CD14-positive monocyte (primary cell): ENCODE measurements at places on chromosomes 6 and 20. TPM values are rescaled to one million over a fixed set of nuclear protein-coding genes. Genes with fewer than 3 reads are reported as not detected.

The GSTA3 gene
- polyA plus RNA-seq = not detected in 2 replicates

The DEFB124 gene
- not detected for polyA plus RNA-seq

The PRPF6 gene
- 47.7 TPM for polyA plus RNA-seq

DNA sequence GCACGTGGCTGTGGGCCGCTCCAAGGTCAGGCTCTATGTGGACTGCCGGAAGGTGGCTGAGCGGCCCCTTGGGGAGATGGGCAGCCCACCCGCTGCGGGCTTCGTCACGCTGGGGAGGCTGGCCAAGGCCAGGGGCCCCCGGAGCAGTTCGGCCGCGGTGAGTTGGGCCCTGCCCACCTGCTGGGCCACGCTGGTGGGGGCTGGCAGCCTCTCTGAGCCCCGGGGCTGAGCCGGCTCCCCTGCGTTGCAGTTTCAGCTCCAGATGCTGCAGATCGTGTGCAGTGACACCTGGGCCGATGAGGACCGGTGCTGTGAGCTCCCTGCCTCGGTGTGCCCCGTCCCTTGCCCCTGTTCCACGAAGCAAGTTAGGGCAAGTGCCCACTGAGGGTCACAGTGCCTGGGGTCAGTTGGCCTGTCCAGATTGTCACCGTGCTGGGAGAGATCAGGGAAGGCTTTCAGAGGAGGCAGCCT lies 27.1 kb downstream of the COL20A1 start:
- no peak overlapping the region for H3K4me3 ChIP-seq
- H3K4me1 ChIP-seq = no peaks in the 10 kb centered on the region
- no peak for DNase-seq
- H3K27me3 ChIP-seq = no peaks in the 10 kb centered on the region
- no peak overlapping the region for H3K27ac ChIP-seq

- H3K36me3 ChIP-seq = no peaks in the 10 kb centered on the region
- DNase-seq = no peak
- no peak overlapping the region for H3K4me3 ChIP-seq
- no peaks in the 10 kb centered on the region for H3K27me3 ChIP-seq
These were observed 9.0 kb downstream of the NFATC2 start for GRCh38 chr20:51533291-51534172.

- no peaks in the 10 kb centered on the region for H3K36me3 ChIP-seq
- no peak overlapping the region for H3K4me3 ChIP-seq
- no peaks in the 10 kb centered on the region for H3K27me3 ChIP-seq
- DNase-seq = no peak
These were observed 66.5 kb downstream of the NOX3 start for GRCh38 chr6:155389130-155389529.

GRCh38 chr6:109999740-110000139 lies 21.6 kb downstream of the GPR6 start:
- H3K27me3 ChIP-seq = no peaks in the 10 kb centered on the region
- no peaks in the 10 kb centered on the region for H3K36me3 ChIP-seq
- no peak for DNase-seq
- H3K27ac ChIP-seq = no peak overlapping the region
- no peak overlapping the region for H3K4me3 ChIP-seq
- H3K4me1 ChIP-seq = no peaks in the 10 kb centered on the region

GRCh38 chr6:151576633-151577032 lies 82.8 kb downstream of the CCDC170 start:
- no peaks in the 10 kb centered on the region for H3K27me3 ChIP-seq
- DNase-seq = no peak
- H3K27ac ChIP-seq = no peak overlapping the region
- H3K4me1 ChIP-seq = peaks cover 10% of the 10 kb centered on the region
- no peaks in the 10 kb centered on the region for H3K36me3 ChIP-seq

DNA sequence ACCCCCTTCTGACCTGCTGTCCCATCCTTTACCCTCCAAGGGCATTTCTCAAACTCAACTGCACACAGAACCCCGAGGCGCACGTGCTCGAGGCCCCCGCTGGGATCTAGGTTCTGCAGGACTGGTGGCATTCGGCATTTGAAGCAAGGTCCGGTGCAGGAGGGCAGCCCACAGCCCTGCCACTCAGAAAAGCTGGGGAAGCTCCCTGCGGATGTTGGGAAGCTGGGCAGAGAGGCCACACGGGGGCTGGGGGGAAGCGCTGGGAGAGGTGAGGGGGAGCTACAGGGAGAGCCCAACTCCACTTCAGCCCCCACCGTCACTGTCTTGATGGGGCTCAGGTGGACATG lies 51.2 kb upstream of the SLCO4A1 start:
- DNase-seq = no peak
- H3K4me3 ChIP-seq = no peak overlapping the region
- peaks cover 18% of the 10 kb centered on the region for H3K4me1 ChIP-seq
- no peak overlapping the region for H3K27ac ChIP-seq

DNA sequence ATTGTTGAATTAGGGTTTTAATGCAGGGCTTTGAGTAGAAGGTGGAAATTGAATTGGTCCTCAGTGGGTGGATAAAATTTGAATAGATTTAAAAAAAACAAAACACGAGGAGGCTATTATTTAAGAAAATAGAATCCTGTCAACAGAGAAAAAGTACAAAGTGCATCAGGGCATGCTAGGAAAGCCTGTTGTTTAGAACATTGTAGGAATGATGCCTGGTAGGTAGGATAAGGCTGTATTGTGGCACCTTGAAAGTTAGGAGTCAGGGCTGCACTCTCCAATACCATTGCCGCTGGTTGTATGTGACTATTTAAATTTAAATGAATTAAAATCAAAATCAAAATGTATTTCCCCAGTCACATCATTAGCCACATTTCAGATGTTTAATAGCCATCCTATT lies 363.9 kb downstream of the UTRN start:
- H3K27ac ChIP-seq = no peak overlapping the region
- H3K36me3 ChIP-seq = no peaks in the 10 kb centered on the region
- no peaks in the 10 kb centered on the region for H3K27me3 ChIP-seq
- no peak overlapping the region for H3K4me3 ChIP-seq
- DNase-seq = no peak

DNA sequence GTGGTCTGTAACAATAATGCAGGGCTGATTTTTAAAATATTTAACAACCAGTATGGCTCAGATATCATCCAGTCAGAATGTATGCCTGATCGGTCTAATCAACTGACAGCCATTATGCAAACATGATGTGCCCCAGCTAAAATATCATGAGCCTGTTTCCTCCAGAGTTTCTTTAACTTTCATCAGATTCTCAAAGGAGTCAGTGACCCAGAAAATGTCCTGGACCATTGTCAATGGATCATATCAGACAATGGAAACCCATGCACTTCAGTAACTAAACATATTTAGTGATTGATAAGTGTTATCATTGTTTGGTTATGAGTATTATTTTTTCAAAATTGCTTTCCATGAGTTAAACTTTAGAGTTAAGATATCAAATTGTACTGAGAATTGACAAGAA lies 173.5 kb downstream of the LMBRD1 start:
- no peaks in the 10 kb centered on the region for H3K36me3 ChIP-seq
- no peak for DNase-seq
- H3K27me3 ChIP-seq = no peaks in the 10 kb centered on the region
- H3K4me1 ChIP-seq = no peaks in the 10 kb centered on the region

DNA sequence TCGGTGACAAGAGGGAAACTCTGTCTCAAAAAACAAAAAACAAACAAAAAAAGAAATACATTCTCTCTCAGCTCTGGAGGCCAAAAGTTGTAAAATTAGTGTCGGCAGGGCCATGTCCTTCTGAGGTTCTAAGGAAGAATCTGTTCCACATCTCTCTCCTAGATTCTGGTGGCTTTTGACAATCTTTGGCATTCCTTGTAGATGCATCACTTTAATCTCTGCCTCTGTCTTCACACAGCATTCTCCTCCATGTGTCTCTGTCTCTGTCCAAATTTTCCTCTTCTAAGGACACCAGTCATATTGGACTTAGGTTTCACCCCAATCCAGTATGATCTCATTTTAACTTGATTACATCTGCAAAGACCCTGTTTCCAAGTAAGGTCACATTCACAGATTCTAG lies 9.1 kb downstream of the PPP2R5D start:
- H3K36me3 ChIP-seq = peaks cover 23% of the 10 kb centered on the region
- no peak overlapping the region for H3K27ac ChIP-seq
- H3K4me1 ChIP-seq = no peaks in the 10 kb centered on the region
- H3K4me3 ChIP-seq = no peak overlapping the region
- DNase-seq = no peak

DNA sequence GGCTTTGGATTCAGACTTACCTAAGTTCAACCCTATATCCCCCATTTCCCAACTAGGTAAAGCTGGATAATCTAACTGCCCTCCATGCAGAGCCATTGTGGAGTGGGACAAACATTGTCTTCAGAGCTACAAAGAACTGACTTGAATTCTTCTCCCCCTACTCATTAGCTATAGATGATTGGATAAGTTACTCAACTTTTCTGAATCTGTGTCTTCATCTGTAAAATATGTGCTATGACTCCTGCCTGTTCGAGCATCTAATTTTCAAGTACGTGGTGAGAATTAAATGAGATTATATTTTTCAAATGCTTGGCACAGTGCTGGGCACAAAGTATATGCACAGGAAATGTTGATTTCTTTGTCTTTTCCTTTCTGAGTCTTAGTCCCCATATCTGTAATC lies 240.3 kb upstream of the TCF21 start:
- H3K27me3 ChIP-seq = no peaks in the 10 kb centered on the region
- no peak overlapping the region for H3K27ac ChIP-seq
- no peaks in the 10 kb centered on the region for H3K36me3 ChIP-seq
- H3K4me3 ChIP-seq = no peak overlapping the region

DNA sequence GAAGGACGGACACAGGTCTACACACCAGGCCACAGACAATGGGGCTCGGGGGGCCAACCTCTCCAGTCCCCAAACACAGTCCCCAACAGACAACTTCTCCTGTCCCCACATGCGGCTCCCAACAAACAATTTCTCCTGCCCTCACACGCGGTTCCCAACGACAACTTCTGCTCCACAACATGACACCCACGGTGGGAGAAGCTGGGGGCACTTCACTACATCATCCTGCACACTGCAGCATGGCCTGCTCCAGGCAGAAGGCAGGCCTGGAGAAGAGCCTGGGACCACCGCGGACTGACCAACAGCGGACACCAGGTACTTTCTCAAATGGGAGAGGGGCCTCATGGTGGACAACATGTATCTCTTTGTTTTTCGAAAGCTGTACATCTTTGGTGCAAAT lies 6.7 kb downstream of the TAF4 start:
- peaks cover 32% of the 10 kb centered on the region for H3K4me1 ChIP-seq
- H3K27ac ChIP-seq = no peak overlapping the region
- no peak overlapping the region for H3K4me3 ChIP-seq
- no peaks in the 10 kb centered on the region for H3K27me3 ChIP-seq

- DNase-seq = no peak
- no peaks in the 10 kb centered on the region for H3K4me1 ChIP-seq
- no peaks in the 10 kb centered on the region for H3K36me3 ChIP-seq
- H3K4me3 ChIP-seq = no peak overlapping the region
- H3K27me3 ChIP-seq = no peaks in the 10 kb centered on the region
- no peak overlapping the region for H3K27ac ChIP-seq
These were observed 877.1 kb downstream of the HACE1 start for GRCh38 chr6:103982574-103982973.

GRCh38 chr6:150539568-150539967 lies 60.1 kb upstream of the PLEKHG1 start:
- H3K4me1 ChIP-seq = no peaks in the 10 kb centered on the region
- peaks cover 3% of the 10 kb centered on the region for H3K27me3 ChIP-seq
- DNase-seq = no peak
- H3K36me3 ChIP-seq = no peaks in the 10 kb centered on the region

DNA sequence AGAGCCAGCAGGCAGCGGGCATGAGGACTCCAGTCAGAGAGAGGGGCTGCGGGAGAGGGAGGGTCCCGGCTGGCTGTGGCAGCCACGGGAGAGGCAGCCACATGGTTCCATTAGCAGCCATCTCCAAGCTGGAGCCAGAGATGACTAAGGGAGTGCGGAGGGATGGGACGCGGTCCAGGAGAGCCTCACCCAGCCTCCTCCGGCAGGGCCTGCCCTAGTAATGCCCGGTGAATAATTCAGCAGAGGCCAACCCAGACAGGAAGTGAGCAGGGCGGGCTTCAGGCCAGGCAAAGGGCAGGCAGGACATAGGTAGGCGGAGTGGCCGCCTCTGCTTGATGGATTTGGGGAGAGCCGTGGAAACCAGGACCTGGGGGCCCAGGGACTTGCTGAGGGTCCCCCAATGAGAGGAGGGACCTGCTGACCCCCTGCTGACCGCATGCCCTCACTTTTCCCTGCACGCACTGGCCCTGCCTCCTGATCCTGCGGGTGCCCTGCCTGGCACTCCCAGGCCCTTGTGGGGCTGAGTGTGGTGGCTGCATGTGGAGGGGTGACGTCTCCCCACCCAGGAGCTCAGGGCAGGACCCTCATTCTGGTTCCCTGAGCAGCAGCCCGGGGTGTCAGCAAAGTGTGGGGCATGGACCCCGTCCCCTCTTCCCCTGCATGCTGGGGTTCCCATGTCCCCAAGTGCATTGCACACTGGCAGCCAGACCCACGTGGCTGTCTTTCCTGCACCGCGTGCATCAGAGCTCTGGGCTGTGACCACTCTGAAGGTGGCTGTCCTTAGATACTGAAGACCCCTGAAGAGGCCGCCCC lies 51.8 kb upstream of the SLCO4A1 start:
- H3K27ac ChIP-seq = no peak overlapping the region
- H3K36me3 ChIP-seq = no peaks in the 10 kb centered on the region
- H3K4me1 ChIP-seq = peaks cover 6% of the 10 kb centered on the region
- no peak overlapping the region for H3K4me3 ChIP-seq
- no peak for DNase-seq

- DNase-seq = peak; percentile 6
- H3K27ac ChIP-seq = no peak overlapping the region
- peaks cover 3% of the 10 kb centered on the region for H3K4me1 ChIP-seq
- H3K4me3 ChIP-seq = no peak overlapping the region
These were observed 26.7 kb downstream of the MDN1 start for GRCh38 chr6:89792881-89793280.

GRCh38 chr20:2088891-2089290 lies 12.7 kb upstream of the STK35 start:
- H3K4me1 ChIP-seq = peaks cover 50% of the 10 kb centered on the region
- H3K27me3 ChIP-seq = peaks cover 8% of the 10 kb centered on the region
- no peaks in the 10 kb centered on the region for H3K36me3 ChIP-seq
- no peak for DNase-seq
- no peak overlapping the region for H3K27ac ChIP-seq
- no peak overlapping the region for H3K4me3 ChIP-seq

DNA sequence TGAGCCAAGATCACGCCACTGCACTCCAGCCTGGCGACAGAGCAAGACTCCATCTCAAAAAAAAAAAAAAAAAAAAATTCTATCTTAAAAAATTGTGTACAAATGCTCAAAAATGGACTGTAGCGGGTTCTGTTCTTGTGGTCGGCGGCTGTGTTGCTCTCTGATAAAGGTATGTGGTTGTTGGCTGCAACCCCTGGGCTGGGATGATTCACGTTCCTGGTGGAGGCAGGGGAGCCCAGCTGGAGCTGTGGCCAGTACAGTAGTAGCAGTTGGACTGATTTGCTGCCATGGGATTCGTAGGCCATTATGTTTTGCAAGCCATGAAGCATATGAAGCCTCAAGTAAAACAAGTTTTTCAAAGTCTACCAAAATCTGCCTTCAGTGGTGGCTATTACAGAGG lies 22.3 kb downstream of the MDN1 start:
- no peak overlapping the region for H3K4me3 ChIP-seq
- no peak for DNase-seq
- peaks cover 3% of the 10 kb centered on the region for H3K4me1 ChIP-seq
- H3K27me3 ChIP-seq = no peaks in the 10 kb centered on the region
- H3K27ac ChIP-seq = no peak overlapping the region
